Hypothalamus (tissue), 51 donors: ENCODE measurements at places on chromosomes 2 and 18.

DNA sequence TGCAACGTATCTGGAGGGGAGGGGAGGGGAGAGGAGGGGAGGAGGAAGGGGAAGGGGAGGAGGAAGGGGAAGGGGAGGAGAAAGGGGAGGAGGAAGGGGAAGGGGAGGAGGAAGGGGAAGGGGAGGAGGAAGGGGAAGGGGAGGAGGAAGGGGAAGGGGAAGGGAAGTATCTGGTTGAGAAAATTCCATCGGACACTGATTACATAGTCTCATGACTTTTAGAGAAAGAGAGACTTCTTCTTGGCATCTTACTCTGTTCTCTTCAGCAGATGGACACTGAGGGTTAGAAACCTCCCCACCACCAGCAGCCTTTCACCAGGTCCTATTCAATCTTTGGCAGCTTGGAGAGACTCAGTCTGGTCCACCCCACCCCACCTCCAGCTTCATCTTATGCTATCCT, 296.3 kb downstream of the TNS1 start:
- DNase-seq = no peak

DNA sequence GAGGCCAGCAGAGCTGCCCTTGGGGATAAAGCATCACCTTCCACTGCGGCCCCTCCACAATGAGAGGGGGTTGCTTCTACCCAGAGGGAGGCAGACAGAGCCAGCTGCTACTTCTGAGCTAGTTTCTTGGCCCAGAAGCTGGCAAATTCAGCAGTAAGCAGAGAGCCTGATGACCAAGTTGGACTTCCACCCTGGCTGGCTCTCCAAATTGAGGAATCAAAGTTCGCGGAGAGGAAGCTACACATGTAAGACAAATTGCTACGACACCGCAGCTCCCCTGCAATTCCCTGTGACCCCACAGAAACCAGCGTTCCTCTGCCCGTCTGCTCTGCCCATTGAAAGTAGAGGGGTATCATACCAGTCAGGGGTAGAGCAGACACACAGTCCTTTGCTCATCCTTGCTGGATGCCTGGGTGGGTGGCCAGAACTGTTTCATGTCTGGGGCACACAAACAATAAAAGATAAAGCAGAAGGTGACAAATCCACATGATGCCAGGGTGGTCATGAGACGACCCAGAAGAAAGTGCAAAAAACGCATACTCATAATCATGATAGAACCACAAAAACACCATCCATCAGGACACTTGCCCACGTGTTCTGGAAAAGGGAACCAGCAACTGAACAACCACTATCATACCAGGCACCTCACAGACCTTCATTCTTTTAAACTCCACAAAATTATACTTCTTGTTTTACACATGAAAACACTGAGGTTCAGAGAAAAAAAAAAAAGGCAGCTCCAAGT, 5.4 kb downstream of the TFCP2L1 start:
- no peak for DNase-seq

DNA sequence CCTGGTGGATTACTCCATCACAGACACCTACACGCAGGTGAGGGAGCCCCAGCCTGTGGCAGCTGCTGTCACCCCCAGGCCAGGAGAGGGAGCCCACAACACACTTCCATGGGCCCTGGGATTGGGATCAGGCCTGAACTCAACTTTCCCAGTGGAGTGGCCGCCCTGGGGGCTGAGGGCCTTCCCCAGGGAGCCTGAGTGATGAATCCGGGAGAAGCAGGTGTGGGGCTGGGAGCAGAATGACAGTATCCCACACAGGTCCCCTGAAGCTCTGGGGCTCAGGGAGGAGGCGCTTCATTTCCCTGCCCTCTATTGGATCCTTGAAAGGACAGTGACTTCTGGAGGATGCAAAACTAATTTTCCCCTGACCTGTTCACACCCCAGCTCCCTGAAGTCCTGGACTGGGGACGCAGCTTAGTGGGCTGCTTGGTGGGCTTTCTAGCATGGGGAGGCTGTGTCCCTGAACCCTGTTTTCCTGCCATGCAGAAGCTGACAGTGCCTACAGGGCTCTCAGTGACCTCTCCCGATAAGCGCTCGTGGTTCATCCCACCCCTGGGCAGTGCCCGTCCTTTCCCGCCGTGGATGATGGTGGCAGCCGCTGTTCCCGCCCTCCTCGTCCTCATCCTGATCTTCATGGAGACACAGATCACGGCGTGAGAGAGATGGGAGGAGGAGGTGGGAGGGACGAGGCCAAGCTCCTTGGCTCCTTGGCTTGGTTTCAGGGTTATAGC, 11.0 kb downstream of the SLC4A3 start:
- DNase-seq = no peak

GRCh38 chr2:26395394-26395793, 6.3 kb upstream of the DRC1 start:
- no peak for DNase-seq

DNA sequence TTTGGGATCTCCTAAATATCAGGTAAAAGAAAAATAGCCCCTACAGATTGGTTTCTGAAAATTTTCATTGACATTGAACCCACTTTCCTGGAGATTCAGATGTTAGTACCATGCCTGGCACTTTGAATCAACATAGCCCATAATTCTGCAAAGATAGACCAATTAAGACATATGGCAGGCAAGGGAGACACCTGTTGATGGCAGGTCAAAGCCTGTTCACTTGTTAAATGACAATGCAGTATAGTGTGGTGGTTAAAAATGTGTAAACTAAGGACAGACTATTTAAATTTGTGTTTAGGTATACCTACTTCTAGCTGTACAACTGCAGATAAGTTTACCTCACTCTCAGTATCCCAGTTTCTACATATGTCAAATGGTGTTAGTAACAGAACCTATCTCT, 178.1 kb upstream of the MMADHC start:
- no peak for DNase-seq

DNA sequence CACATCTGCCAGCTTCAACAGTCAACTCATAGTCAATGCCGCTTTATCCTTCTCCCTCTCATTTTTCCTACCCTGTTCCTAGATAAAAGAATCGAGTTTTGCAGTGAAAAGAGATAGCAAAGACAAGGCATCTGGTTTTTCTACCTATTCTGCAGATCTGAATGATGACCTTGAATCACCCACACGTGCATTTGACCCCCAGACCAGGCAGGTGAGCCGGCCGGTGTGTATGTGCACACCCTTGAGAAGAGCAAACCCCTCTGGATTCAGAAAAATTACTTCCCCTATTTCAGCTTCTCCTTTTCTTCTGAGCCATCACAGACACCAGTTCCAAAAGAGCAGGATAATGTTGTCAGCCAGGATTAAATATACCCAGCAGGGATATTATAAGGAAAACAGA, 115.6 kb upstream of the ST6GAL2 start:
- no peak for DNase-seq

DNA sequence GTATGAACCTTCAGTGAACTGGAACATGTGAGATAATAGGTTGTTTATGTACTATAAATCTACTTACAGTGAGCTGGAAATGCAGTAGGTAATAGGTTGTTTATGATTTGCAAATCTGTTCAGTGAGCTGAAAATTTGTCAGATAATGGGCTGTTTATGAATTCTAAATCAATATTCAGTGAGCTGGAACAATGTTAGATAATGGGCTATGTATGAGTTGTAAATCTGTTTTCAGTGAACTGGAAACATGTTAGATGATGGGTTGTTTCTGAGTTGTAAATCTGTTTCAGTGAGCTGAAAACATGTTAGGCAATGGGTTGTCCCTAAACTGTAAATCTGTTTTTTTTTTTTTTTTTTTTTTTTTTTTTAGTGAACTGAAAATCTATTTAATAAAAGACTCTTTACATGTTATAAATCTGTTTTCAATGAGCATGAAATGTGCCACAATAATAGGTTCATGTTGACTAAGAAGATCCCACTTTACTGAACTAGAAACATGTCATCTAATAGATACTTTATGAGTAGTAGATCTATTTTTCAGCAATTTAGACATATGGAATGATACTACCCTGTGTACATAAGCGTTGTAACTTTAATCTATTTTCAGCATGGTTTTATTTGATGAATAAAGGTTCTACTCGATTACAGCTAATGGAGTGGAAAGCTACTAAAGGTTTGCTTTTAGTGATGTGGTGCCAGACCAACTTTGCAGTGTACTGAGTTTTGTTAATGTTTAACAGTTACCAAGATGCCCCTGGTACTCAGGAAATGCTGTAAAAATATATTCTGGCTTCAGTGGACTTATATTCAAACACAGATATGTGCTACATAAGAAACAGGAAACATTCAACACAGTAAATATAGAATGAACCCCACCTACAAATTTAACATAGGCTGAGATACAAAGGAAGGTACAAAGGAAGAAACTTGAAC, 1471.8 kb downstream of the LRP1B start:
- DNase-seq = no peak

- DNase-seq = no peak
Measured at GRCh38 chr2:42028571-42029148, 19.2 kb upstream of the PKDCC start.

GRCh38 chr2:215417400-215417951, 18.4 kb downstream of the FN1 start:
- no peak for DNase-seq

DNA sequence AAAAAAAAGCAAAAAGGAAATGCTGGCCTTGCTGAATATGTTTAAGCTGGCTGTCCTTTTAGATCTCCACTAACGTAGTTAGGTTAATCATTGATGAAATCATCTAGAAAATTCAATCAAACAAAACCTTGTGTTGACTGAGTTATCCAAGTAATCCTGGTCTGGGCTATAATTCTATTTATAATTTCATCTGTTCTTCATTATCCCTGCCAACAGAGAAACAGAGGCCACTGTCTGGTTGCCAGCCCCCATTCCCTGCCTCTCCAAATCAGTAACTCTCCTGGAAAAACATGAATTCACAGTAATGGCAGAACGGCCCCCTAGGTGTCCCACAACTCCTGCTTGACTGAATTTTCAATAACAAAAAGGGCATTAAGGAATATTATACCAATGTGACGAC, 24.6 kb downstream of the DOCK10 start:
- no peak for DNase-seq

DNA sequence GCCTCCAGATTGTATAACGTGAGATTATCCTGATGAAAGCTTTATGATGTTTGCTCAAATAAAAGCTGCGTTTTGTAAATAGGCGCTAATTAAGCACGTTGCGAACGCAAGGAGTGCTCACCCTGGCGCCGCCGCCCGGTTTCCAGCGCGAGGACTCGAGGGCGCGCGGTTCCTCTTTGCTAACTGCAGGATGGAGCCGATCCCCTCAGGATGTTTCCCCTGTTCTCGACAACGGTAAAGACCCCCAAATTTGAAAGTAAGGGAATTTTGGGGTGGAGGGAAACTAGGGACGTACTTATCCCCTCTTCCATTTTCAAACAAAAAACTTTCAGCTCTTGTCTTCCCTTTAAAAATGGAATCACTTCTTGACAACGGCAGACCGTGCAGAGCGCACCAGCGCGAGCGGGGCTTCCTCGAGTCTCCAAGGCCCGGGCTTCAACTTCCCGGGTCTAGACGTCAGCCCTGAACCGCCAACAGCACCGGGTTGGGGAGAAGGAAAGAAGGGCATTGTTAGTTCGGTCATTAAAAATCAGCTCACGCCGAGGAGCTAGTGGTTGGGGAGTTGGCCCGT, 1.1 kb upstream of the GBX2 start:
- no peak for DNase-seq

GRCh38 chr2:171327043-171327496, 106.7 kb downstream of the METTL8 start:
- no peak for DNase-seq

DNA sequence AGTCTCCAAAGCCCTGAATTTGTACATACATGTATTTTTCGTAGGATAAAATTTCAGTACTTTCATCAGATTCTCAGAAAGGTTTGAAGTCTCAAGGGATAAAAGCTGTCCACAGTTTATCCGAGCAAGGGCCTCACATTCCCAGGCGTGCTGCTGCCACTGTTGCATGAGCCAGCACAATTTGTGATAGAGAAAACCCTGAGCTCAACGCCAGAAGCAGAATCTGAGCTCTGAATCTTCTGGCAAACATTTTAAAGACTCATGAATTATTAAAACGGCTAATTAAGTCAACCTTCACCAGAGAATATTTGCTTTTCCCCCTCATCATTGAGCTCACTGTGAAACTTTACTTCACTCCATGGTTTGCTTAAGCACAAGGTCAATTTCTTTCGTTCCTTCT, 38.5 kb upstream of the STPG4 start:
- DNase-seq = no peak

GRCh38 chr2:208153156-208153555, 7.2 kb upstream of the CRYGB start:
- DNase-seq = no peak

GRCh38 chr18:66601649-66602048, 2.2 kb downstream of the CDH19 start:
- DNase-seq = no peak

GRCh38 chr2:238971318-238972145, 123.6 kb downstream of the TWIST2 start:
- DNase-seq = no peak

DNA sequence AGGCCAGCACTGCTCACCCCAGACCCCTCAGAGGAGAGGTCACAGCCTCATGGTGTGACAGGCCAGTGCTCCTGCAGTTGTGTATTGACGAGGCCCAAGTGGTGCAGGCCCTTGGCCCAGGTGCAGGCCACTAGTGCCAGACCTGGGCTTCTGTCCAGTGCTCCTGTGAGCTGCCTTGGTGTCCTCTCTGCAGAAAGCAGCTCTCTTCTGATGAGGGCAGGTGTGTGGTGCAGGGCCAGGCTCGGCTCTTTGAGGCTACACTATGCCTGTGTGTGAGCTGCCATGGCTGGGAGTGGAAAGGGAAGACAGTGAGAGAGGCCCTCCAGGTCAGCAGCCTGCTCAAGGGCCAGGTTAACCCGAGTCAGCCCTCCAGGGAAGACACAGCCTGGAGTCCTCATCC, 17.1 kb downstream of the EHD3 start:
- DNase-seq = no peak

DNA sequence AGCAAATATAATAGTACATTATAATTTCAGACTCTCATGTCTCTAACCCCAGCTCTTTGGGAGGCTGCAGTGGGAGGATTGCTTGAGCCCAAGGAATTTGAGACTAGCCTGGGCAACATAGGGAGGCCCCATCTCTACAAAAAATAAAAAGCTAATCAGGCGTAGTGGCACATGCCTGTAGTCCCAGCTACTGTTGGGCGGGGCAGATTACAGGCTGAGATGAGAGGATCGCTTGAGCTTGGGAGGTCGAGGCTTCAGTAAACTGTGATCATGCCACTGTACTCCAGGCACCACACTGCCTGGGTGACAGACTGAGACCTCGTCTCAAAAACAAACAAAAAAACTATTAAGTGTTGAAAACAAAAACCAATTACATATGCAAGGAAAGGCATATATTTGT, 123.0 kb upstream of the MYO3B start:
- DNase-seq = no peak

- DNase-seq = no peak
Measured at GRCh38 chr18:32624182-32624723, 148.6 kb downstream of the KLHL14 start.

DNA sequence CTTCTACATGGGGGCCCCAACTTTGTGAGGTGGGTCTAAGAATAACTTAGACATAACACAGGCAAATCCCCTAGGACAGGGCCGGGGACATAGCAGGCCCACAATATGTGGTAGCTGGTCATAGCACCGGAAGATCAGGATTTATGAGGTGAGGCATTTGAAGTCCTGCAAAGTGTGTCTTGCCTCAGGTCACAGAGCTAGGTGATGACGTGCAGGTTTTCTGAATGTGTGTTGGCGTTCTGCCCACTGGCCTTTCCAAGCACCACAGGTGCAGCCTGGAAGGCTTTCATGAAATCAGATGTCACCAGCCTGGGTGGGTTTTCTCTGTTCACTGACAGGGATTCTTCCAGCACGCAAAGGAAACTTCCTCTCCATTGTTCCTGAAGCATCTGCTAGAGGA, 119.1 kb downstream of the LRATD1 start:
- no peak for DNase-seq
